ENCODE measurements at places on chromosomes 1 and 21.

- DNase-seq: no peak
Measured at GRCh38 chr1:165174491-165174890, 182.0 kb downstream of the LMX1A start.

GRCh38 chr1:155389826-155390225, 69.1 kb downstream of the RUSC1 start:
- DNase-seq: no peak

DNA sequence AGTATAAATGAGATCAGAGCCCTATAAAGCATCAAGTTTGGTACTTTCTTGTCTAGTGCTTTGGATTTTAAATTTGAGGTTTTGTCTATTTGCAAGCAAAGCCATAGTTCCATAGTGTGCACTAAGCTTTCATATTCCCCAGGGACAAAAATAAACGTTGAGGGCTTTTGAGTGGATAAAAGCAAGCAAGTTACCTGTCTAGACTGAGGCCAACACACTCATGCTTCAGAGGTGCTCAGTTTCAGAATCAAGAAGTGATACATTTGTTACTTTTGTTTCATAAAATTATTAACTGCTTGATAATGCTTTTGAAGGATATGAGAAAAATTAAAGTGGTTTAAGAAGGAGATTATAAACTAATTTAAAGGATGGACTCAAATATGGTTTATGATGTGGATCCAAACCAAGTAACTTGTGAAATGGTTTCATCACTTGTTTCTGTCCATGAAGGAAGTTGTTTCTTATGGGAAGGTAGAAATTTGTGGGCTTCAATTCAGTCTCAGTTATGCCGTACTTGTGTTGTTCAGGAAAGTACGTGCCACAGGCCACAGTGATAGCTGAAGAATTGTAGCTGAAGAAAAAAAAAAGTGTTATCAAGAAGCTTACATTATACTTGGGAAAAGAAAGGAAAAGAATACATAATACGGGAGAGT, 71.2 kb downstream of the CHRM3 start:
- DNase-seq: no peak

- DNase-seq: no peak
Measured at GRCh38 chr1:42037161-42037560, 116.0 kb upstream of the GUCA2B start.

DNA sequence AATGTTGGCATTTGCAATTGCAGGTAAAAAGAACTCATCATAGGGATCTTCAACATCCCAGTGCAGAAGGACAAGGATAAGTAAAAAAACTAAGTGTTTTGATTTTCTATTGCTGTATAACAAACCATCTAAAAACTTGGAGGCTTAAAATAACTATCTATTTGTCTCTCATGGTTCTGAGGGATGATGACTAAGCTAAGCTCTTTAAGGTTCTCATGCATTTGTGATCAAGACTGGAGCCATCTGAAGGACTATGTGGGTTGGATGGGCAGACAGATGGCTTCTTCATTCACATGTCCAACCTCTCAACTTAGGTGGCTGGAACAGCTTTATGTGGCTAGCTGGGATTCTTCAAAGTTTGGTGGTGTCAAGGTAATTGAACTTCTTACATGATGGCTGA, 51.5 kb downstream of the RPL5 start:
- DNase-seq: no peak

Data from activated T-cell treated with anti-CD3 and anti-CD28 coated beads for 24 hours (primary cell).